ENCODE measurements at places on chromosomes 16 and 17.
A peak's percentile ranks its signal among the peaks of the same experiment; 100 is the strongest.

DNA sequence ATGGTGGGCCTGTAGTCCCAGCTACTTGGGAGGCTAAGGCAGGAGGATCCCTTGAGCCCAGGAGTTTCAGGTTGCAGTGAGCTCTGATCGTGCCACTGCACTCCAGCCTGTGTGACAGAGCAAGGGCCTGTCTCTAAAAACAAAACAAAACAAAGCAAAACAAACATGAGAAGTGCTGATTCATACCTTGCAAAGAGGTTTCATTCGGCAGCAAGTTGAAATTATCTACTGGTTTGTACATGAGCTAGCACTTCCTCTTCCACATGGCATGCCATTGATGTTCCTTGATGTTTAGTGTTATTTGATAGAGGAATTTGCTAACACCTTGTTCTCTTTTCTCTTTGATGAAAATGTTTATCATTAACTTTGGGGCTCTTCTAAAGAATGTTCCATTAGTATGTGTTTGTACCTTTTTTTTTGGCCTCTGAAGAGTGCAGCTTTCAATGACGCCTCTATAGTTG is 50.6 kb downstream of the SPECC1 start:
- no peak for DNase-seq

- no peak for DNase-seq
These were observed 24.6 kb downstream of the NME3 start for GRCh38 chr16:1746693-1747195.

DNA sequence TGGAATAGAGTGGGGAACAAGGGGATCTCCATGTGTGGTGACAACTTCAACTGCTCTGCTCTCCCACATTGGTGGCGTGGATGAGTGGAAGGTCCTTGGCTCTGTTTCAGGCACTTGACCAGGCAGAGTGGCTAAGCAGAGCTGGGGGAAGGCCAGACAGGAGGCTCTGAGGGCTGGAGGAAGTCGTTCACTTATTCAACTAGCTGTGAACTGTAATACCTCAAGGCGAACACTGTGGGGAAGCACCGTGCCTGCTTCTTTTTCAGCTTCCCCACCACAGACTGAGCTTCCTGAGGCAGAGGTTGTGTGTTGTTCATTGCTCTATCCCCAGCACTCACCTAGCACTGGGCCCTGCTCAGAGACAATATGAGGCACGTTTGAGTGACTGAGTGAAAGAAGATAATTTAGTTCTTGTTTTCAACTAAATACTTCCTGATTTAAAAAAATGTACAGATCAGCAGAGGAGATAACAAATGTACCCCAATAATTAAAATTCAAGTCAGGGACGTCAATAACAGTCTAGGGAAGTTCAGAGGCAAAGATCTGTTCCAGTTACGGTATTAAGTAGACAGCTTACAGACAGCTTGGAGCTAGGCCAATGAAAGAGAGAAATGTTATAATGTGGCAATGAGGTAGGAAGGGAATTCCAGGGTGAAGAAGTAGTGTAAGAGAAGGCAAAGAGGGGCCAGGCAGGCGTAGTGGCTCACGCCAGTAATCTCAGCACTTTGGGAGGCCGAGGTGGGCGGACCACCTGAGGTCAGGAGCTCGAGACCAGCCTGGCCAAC is 34.7 kb downstream of the MYO18A start:
- peak; percentile 91 for DNase-seq

DNA sequence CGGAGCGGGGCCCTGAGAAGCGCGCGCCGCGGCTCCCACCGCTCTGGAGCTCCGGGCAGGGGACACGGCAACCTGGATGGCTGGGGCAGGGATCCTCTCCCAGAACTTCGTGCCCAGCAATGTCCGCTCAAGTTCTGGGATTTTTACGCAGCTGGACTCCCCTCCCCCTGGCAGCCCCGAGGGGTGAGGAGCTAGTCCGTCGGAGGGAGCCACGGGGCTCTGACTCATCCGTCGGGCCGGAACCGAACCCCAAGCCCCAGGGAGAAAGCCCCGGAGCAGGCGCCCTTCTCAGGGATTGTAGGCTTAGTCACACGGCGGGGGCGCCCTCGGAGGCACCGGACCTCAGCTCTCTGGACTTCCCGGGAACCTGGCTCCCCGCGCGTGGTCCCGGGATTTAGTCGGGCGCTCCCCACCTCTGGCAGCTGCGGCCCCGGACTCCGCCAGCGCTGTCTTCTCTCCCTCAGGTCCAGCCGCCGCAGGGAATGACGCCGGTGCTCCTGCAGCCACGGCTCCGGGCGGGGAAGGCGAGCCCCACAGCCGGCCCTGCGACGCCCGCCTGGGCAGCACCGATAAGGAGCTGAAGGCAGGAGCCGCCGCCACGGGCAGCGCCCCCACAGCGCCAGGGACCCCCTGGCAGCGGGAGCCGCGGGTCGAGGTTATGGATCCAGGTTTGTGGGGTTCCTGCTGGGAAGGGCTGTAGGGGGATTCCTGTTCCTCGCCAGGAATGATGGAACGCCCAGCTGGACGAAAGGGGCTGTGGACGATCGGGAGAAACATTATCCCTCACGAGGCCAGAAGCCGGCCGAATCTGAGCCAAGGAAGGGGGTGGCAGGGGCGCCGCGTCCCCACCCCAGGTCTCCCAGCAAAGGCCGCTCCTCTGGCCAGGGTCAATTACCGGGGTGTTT is 830 bp downstream of the SPHK1 start:
- DNase-seq = peak; percentile 80

- peak; percentile 89 for DNase-seq
These were observed 17.5 kb downstream of the COG7 start for GRCh38 chr16:23435500-23435899.

DNA sequence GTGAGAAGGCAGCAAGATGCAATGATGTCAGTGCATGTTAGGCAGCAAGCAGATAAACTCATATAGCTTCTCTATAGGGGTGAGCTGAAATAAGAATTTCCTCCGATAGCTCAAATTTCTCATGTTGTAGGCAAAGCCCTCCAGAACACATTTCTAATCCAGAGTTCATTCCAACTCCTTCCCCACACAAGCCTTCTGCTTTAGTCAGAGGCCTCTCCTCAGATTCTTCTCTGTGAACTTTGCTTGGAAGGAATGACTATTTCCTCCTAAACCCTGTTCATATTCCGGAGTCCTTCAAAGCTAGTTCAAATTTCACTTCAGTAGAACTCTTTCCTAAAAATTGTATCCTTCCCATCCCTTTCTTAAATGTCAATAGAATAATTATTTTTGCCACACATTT is 144.8 kb downstream of the KCNJ2 start:
- no peak for DNase-seq

DNA sequence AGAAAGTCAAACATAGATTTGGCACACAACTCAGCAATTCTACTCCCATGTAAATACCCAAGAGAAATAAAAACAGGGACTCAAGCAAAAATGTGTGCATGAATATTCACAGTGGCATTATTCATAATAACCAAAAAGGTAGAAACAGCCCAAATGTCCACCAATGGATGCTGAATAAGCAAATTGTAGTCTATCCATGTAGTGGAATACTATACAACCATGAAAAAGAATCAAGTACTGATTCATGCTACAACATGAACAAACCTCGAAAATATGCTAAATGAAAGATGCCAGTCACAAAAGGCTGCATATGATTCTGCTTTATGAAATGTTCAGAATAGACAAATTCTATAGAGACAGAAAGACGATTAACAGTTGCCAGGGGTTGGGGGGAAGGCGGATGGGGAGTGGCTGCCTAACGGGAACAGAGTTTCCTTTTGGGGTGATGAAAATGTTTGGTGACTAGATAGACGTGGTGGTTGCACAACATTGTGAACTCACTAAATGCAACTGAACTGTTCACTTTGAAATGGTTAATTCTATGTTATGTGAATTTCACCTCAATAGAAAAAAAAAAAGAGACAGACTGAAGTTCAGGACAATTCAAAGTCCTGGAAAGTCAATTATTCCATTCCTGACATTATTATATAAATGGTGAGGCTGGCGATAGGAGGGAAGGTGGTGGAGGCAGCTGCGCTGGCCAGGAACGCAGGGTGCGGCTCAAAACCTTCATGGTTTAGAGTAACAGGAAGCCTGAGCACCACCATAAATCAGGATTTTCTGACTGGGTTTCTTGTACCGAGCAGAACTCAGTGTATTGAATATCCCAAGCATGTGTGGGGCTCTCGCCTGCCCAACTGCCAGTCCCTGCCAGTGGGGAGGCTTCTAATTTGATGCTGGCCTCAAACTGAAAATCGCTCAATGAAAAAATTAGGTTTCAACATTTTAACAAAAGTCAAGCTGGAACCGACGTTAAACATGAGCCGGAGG is 300.9 kb downstream of the C16orf95 start:
- no peak for DNase-seq

- no peak for DNase-seq
These were observed 440.8 kb downstream of the KCNJ2 start for GRCh38 chr17:70610161-70610560.

DNA sequence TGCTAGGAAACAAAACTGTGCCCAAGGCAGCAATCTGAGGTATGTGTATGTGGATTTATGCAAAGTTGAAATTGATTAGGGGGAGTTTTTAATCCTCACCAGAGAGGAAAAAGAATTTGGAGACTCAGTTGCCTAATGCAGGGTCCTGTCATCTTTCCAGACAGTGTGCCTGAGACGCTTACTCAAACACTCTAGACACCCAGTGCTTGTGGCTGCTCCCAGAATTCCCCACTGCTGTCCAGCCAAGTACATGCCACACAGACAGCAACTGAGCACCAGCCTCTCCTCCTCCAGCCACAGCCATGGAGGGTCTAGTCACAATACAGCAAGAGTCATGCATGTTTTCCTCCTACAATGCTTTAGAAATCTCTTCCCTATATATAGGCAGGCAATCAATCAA is 118.1 kb downstream of the HIC1 start:
- DNase-seq = no peak

Measured in activated CD4-positive, alpha-beta T cell treated with anti-CD3 and anti-CD28 coated beads, Interleukin-2, amount 10 ng/mL, durations not matched to agents 24 days and 14 days (primary cell).